ENCODE measurements at places on chromosomes 12 and 14. TPM values are rescaled to one million over a fixed set of nuclear protein-coding genes. Genes with fewer than 3 reads are reported as not detected.

- no peak for DNase-seq
Measured at GRCh38 chr12:8870586-8870985, 43.7 kb upstream of the PHC1 start.

- no peak for DNase-seq
Measured at GRCh38 chr12:49885663-49886461, 17.8 kb downstream of the FAIM2 start.

DNA sequence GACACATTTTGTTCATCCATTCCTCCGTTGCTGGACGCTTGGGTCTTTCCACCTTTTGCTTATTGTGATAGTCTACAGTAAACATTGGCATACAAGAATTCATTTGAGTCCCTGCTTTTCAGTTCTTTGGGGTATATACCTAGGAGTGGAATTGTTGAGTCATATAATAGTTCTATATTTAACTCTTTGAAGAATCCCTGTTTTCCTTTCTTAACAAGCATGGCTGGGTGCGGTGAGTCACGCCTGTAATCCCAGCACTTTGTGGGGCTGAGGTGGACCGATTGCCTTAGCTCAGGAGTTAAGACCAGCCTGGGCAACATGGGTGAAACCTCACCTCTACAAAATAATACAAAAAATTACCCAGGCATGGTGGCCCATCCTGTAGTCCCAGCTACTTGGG lies 75.4 kb downstream of the CCDC92 start:
- peak; percentile 44 for DNase-seq

DNA sequence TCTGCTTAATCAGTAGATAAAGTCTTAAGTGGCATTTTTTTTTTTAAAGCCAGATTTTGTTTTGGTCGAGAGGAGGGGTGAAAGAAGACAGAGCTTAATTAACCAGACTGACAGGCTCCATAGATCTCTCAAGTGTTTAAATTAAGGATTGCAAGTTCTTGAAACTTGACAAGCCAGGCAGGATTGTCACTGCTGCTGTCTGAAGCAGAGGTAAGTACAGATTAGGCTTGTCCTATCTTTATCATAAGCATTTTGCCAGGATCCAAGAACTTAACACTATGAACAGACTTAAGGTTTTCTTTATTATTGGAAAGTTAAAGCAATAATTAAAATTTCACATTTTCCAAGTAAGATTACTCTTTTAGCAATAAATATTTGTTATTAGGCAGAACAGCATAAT lies 179.6 kb upstream of the LMO3 start:
- DNase-seq = no peak

The AICDA gene
- not detected for total RNA-seq

DNA sequence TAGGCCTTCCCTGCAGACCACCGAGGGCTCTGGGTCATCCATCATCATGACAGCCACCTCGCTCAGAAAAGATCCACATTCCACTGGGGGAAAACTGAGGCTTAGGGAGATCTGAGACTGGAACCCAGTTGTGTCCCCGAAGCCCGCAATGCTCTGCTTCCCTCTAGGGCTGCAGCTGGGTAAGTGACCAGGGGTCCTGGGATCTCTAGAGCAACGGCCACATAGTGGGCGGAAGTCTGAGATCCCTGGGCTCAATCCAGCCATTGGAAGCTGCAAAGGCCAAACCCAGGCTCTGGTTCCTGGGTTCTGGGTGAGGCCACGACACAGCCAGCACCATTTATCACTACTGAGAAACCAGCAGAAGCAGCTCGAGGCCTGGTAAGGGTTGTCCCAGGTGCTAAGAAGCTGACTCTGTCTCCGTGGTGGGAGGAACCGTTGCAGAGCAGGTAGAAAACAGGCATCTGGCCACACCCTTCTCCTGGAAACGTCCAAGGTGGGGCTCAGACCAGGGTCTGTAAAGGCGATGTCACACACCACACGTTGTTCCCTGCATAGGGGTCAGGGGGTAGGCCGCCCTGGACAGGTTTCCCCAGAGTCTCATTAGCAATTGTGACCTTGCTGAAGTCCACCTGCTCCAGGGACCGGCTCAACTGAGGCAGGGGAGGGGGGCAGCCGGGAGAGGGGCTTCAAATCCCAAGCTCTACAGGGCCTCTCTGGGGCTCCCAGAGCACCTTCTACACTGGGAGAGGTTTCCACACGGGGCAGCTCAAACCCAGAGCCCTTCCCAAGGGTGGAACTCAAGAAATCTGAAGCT lies 38.6 kb downstream of the BCL11B start:
- DNase-seq = no peak

DNA sequence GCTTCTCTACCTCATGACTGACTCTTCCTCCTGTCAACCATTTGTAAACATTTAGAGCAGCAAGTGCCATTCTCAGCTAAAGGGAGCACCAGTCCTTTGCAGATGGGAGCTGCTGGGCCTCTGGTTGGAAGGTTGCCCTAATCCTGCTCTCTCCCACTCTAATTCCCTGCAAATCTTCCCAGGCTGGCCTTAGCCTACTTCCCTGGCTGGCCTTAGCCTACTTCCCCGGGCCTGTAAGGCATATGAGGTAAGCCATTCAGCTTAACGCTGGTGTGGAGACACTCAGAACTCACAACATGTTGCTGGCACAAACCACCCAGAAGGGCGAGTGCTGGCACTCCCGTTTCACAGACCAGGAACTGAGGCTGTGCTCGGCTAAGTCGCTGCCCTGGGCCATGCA lies 69.0 kb downstream of the CPSF2 start:
- DNase-seq = no peak

The CLEC6A gene
- total RNA-seq = not detected

GRCh38 chr12:91883811-91884210 lies 261.8 kb downstream of the BTG1 start:
- DNase-seq = no peak

- peak; percentile 33 for DNase-seq
Measured at GRCh38 chr14:89544636-89545301, 127.7 kb upstream of the FOXN3 start.

The KCNC2 gene
- total RNA-seq = not detected

GRCh38 chr12:47071241-47071852 lies 8.1 kb upstream of the PCED1B start:
- no peak for DNase-seq

DNA sequence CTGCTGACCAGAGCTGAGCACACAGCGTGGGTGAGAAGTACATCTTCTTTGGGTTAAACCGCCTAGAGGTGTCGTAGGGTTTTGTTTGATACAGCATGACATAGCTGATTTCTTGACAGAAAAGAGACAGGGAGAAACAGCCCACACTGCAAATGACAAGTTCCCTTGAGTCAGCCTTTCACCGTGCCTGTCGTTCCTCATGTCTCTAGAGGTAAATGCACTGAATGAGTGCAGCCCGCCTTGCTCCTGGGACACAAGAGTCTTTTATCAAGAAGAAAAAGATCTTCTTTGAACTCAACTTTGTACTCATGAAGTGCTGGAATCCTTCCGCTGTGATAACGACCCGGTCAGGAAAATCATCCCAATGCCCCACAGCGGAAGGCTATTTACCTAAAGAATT lies 77.6 kb downstream of the TMEM132D start:
- DNase-seq = no peak

GRCh38 chr12:118376089-118377020 lies at the start of gene SUDS3:
SUDS3 (plus strand) TSS chr12:118376555; CDS start chr12:118376692, 137 bp downstream.
- peak; percentile 54 for DNase-seq

DNA sequence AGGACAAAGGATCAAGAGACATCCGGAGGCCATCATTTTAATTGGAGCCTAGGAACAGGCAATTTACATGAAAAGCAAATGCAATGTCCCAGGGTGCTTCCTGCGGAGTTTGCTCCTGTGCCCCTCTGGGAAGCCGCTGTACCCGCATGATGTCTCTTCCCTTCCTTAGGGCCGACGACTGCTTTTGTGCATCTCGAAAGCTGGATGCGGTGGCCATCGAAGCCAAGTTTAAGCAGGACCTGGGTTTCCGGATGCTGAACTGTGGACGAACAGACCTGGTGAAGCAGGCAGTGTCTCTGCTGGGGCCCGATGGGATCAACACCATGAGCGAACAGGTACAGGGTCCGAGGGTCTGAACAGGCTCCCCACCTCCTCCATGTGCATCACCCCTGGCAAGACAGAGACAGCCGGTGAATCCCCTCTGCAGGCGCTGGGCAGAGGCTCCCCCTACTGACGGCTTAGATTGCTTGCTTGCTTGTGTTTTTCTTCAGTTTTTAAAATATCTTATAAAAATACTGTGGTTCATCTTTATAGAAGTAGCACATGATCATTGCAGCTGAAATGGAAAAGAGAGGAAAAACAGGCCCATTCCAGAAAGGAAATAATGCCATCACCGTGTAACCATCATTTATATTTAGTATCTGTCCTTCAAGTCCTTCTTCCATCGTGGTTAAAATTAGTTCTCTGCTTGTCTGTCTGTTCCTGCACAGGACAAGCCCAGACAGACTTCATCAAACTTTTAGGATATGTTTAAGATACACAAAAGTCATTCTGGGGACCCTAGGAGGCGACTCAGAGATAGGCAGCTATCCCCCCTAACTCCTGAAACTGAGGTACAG lies 75.4 kb upstream of the PWP1 start:
- peak; percentile 40 for DNase-seq

The NXPH4 gene
- total RNA-seq = 0.50 TPM

The LGALS3 gene
- 434 TPM for total RNA-seq

DNA sequence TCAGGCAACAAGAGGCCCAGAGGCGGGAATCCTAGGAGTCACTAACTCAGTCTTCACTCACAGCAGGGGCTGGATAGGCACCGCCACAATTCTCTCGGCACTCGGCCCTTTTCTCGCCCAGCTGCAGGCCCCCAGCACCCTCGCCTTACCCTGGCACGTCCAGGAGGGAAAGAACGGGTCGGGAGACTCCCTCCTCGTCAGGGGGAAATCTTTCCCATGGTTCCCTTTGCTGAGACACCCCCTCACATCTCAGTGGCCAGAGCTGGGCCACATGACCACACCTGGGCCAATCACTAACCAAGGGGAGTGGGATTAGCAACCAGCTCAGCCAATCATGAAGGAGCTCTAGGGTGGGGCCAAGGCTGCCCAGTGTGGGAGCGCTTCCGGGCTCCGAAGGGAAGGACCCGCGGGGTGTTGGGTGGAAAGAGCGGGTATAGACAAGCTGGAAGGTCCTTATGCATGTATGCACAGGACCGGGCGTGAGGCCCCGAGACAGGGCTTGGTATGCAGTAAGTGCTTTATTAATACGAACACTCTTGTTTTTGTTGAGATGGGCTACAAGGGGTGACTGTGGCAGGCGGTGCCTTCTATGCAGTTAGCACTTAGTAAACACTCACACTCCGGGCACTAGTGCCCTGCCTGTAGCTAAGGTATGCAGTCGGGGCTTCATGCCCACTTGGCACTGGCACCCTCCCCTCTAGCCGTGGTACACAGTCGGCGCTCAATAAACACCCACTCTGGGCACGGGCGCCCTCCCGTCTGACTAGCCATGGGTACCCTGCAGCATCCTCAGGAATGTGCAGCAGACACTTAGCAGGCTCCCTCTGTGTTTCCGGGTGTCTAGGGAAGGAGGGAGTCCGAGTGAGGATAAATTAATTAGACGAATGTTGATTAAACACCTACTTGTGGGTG lies 40.3 kb downstream of the ADGRD1 start:
- DNase-seq = no peak

DNA sequence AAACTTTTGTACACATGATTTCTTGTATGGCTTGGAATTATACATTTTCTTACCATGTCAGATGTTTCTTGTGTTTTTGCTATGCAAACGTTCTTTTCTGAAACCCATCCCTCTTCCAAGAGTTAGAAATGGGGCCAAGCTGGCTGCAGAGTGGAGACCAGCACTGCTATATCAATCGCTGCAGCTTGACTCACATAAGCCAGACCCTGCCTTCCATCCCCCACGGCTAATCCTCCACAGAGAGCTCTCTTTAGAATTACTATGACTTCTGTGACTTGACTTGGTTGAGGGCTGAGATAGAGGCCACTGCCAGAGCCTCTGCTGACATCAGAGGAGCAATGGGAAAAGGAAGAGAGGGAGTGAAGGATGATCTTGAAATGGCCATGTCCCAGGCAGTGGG lies 147.9 kb downstream of the DACT1 start:
- no peak for DNase-seq

The MYO1A gene
- total RNA-seq = 0.26 TPM

DNA sequence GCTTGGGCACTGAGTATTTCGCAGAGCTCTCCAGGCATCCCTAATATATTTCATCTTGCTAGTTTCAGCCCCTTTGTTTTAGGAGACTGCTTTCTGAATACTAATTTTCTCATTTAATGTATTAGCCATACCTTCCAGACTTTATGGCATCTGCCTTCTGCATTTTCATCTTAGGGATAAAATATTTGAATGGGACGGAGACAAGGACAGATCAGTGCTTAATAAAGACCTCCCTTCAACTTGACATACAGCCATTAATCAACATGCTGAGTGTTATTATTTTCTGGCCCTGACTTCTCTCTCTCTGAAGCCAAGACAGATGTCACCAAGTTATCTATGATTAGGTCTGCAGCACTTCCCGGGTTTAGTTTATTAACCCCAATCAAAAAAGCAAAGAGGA lies 42.4 kb downstream of the CACNA2D4 start:
- DNase-seq = no peak

GRCh38 chr12:126487431-126487980 lies 1422.3 kb downstream of the AACS start:
- peak; percentile 64 for DNase-seq

DNA sequence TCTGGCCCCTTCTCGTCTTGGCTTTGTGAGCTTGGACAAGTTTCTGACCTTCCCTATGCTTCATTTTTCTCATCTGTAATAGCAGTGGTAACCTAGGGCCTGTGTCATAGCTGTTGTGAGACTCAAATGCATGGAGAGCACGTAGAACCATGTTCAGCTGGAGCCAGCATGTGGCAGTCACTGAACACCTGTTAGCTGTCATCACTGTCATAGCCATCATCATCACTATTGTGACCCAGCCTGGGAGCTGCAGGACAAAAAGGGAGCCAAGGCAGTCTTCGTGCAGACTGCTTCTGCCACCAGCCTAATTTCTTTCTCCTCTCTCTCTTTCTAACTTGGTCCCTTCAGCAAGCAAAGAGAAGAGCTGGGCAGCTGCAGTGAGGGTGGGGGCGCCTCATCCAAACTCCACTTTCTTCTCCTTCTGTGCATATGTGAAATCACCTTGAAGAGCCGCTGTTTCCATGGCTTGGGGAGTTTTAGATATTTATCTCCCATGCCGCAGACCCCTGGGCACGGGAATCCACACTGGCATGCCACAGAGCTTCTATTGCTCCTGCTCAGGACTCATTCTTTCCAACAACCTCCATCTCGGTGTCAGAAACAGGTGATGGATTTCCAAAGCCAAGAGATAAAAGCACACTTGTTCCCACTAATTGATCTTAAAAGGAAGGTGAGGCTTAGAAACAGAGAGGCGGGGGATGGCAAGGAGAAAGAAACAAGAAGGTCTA lies 87.0 kb downstream of the SRRM4 start:
- DNase-seq = no peak

The SLC7A8 gene
- 5.1 TPM for total RNA-seq

- no peak for DNase-seq
Measured at GRCh38 chr12:71980538-71980937, 41.9 kb downstream of the TPH2 start.
